Articular chondrocyte of knee joint (primary cell): ENCODE measurements at places on chromosomes 3 and 15. TPM values are rescaled to one million over a fixed set of nuclear protein-coding genes. Genes with fewer than 3 reads are reported as not detected.

ACAN gene
- total RNA-seq, result 1,044 and 1,316 TPM in 2 replicates

KBTBD13 gene
- total RNA-seq, result not detected in 2 replicates

ANKUB1 gene
- total RNA-seq, result not detected in 2 replicates

RNF7 gene
- 53.6 and 57.7 TPM in 2 replicates for total RNA-seq

ACKR4 gene
- total RNA-seq, result 3.7 and 5.3 TPM in 2 replicates

MCTP2 gene
- 27.0 and 28.1 TPM in 2 replicates for total RNA-seq

BSN gene
- 0.22 and 0.26 TPM in 2 replicates for total RNA-seq

SLC28A2 gene
- not detected in 2 replicates for total RNA-seq

GATM gene
- 0.39 and 0.76 TPM in 2 replicates for total RNA-seq

SKOR1 gene
- total RNA-seq, result 0.11 and 0.13 TPM in 2 replicates

PRSS50 gene
- total RNA-seq, result under 0.01 TPM in 1 of 2 replicates, not detected in the other

SEC61A1 gene
- total RNA-seq, result 394 and 407 TPM in 2 replicates

RUVBL1 gene
- total RNA-seq, result 31.7 and 35.0 TPM in 2 replicates

TRPM1 gene
- not detected in 2 replicates for total RNA-seq

GOLGA6D gene
- total RNA-seq, result not detected in 2 replicates

TUBGCP4 gene
- 7.6 and 10.5 TPM in 2 replicates for total RNA-seq

SPTBN5 gene
- 0.13 and 0.22 TPM in 2 replicates for total RNA-seq

ALPK3 gene
- 0.78 and 2.8 TPM in 2 replicates for total RNA-seq

MESP2 gene
- total RNA-seq, result 0.32 and 0.78 TPM in 2 replicates

SI gene
- total RNA-seq, result not detected in 2 replicates

SELENOT gene
- total RNA-seq, result 116 and 172 TPM in 2 replicates

CHAC1 gene
- 9.8 and 14.0 TPM in 2 replicates for total RNA-seq

COL8A1 gene
- total RNA-seq, result 32.1 and 134 TPM in 2 replicates
